ENCODE measurements at places on chromosomes 5 and 9.

- peak; percentile 60 for DNase-seq
Observed at GRCh38 chr9:97398999-97399758, 12.7 kb upstream of the TDRD7 start.

DNA sequence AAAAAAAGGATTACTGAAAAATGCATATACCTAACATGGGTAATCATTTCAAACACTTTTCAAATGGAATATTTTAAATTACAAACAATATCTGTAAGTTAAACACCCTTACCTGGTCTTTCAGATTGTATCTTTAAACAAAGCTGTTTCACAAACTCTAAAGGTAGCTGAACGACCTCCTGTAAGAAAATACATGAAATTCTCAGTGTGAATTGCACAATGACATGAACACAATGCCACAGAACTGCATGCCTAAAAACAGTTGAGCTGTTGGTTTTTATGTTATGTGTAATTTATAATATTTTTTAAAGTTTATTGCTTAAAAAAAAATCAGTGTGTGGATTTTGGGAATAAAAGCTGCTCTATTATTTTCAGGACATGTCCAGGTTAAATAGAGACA lies 17.5 kb downstream of the IPPK start:
- no peak for DNase-seq

DNA sequence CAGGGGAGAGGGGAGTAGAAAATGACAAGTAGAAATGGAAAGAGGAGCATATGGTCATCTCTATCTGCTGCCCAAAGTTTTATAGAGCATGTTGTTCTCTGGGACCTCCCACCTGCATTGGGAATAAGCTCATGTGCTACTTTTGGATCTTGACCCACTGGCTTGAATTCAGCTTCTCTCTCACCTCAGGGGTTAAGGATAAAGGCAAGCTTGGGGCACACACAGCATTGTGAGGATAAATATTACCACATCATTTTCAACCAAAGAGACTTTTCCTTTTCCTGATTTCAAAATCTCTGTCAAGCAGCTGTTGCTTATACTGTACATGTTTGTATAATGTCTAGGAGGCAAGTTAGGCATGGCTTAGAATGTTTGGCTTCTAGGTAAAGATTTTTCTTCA lies 16.6 kb downstream of the ATP10B start:
- no peak for DNase-seq

DNA sequence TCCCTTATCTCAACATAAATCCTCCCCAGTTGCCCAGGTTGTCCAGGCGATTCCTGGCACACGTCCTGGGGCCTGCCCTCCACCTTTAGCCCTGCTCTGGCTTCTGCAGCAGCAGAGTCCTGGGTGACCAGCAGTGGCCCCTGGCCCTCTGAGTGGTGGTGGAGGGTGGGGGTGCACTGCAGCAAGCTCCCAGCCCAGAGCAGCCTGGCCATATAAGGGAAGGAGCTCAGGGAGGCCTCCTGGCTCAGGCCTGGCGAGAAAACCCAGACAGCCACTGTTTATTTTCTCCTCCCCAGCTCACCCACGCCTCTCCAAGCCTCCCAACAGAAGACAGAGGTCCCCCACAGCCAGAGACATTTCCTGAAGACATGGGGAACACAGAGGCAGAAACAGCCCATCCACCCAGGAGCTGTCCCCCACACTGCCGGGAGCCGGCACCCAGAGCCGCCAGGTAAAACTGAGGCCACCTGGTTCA lies 44.7 kb upstream of the IL17B start:
- no peak for DNase-seq

DNA sequence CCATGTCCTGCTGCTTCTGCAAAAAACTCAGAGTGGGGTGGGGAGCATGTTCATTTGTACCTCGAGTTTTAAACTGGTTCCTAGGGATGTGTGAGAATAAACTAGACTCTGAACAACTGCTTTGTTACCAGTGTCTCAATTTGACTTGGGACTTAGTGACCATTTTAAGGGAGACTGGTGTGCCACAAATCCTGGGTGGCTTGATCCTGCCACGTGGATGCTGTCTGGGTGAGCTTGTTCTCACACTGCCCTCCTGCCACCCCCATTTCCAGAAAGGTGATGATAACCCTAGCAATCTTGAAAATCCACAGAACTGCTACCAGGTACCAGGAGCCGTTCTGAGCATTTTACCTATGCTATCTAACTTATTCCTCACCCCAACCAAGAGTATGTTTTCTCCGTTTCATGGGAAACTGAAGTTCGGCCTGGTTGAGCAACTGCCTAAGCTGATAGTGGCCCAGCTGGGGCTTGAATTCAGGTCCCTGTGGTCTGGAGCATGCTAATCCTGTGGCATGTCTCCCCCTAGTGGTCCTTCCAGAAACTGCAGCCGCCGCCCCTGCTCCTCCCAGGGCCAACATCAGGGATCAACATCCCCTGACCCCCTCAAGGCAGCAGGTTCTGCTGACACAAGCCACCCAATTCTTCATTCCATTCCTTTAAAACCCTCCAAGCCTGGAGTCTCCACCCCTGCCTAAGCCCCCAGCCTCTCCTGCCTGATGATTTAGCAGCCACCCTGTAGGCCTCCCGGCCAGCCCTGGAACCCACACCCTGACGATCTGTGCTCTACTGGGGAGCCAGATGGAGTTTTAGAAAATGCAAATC lies 2.8 kb downstream of the IL3 start:
- peak; percentile 83 for DNase-seq

DNA sequence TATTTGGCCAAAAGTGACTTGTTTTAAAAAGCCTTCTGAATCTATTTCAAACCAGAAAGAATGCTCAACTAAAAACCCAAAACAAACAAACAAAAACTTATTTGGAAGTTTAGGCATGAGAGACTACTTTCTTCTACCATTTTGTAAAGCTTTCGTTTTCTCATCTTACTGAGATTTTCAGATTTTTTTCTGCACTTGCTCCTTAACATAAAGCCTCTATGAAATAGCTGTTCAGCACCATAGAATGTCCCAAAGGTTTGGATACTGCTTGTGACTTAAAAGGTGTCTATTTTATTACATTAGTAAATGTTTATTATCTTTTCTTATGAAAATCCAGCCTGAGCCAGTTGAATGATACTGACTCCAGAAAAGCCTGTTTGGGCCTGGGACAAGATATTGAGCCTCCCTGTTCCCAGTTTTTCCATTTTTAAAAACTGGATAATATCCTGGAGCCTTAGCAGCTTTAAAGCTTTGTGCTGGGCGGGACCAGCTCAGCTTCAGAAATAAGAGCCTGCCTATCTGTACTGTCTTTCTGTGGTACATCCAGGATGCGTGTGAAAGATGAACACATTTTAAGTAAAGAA lies 292.6 kb downstream of the ZSWIM6 start:
- DNase-seq = no peak

DNA sequence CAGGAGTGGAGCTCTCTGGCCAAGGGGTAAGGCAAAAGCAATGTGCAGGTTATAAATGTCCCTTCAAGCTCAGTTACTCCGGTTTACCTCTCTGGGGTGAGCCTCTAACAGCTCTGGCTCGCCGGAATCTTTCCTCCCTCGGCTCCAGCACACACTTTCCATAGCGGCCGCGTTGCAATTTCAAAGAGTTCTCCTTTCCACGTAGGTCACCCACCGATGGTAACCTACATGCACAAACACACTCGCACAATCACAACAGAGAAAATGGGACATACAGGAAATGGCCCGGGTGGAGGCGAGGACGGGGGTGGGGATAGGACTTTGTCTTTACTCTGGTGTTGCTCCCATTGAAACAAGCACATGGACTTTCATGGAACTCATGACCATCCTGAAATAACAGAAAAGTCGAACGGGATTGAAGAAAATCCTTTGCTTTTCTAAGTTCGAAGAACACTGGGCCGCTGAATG lies 1.2 kb downstream of the LHFPL2 start:
- no peak for DNase-seq

DNA sequence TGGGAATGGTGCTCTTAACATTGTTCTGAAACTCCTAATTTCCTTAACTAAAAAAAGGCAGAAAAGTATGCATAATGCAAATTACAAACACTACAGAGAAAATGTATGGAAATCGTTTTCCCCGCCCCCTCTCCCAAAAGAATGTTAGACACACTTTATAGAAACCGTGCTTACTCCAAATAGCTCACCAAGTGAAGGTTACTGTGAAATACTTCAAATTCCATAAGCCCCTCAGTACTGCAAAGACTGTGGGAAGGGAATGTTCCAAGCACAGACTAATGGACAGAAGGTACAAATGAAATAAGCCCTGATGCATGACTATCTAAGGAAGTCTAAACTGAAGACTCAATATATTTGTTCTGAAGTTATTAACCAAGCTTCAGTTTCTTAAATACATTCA lies 12.5 kb downstream of the MAPKAP1 start:
- DNase-seq = no peak

- no peak for DNase-seq
Observed at GRCh38 chr9:129620669-129621295, at the start of gene C9orf50. TSS of gene C9orf50 (minus strand) at chr9:129621101. CDS start at chr9:129620574, 527 bp downstream.

DNA sequence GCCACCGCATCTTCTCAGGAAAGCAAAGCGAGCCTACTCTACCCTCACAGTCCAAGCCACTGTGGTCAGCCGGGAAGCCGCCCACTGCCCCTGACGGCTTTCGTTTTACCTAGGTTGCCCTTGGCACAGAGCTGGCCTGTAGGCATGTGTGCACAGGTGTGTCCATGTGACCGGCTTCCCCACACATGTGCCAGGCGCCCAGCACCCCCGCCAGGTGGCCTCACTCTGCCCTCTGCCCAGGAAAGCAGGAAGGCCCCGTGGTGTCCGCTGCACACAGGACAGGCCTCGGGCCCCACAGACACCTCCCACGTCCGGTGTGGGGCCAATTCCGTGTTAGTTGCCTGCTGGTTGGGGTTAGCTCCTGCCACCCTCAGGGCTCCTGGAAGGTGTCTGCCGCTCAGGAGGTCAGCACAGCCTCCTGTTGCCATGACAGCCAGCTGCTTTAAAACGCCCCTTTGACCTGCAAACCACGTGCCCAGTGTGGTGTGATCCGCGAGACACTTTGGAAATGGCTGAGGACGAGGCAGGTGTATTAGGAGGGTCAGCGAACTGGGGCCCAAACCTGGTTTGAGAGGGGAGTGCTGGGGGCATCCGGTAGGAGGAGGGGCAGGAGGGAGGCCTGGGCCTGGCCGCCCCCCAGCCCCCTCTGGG lies 28.7 kb downstream of the TPPP start:
- DNase-seq = no peak

DNA sequence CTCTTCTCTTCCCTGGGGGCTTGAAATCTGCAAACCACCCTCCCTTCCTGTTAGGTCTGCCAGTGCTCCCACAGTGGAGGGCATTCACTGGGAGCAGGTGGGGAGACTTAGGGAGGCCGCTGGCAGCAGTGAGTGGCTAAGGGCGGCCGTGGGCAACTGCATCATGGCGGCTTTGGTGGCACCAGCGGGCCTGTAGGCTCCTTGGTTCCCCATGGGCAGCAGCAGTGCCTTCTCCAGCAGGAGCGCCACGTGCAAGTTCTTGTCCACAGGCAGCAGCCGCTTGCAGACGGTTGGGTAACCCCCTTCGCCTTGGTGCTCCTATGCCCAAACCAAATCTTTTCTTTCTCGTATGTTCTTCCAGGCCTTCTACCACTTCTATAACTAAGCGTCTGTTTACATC lies 158.2 kb downstream of the SREK1 start:
- DNase-seq = no peak

- no peak for DNase-seq
Observed at GRCh38 chr5:109610581-109610980, 79.1 kb upstream of the MAN2A1 start.

- no peak for DNase-seq
Observed at GRCh38 chr9:111516061-111516465, 8.9 kb upstream of the ZNF483 start.
